Karpas-422 (cell line): ENCODE measurements at places on chromosomes 5 and 9.

DNA sequence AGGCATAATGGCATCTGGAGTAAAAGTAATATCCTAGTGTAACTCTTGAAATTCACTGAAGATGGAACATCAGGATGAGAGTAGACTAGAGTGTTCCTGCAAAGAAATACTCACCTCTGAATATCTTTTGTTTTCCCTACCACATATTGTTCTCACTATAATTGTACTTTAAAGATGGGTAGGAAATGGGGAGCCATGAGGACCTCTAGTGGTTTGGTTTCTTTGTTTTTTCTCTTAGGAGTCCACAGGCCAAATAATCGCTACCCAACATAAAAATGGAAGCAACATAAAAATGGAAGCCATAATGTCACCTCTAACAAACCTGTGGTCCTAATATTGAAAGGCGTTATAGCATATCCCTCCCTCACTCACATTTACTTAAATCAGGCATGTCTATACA, 2375.8 kb downstream of the MAT2B start:
- DNase-seq: no peak

DNA sequence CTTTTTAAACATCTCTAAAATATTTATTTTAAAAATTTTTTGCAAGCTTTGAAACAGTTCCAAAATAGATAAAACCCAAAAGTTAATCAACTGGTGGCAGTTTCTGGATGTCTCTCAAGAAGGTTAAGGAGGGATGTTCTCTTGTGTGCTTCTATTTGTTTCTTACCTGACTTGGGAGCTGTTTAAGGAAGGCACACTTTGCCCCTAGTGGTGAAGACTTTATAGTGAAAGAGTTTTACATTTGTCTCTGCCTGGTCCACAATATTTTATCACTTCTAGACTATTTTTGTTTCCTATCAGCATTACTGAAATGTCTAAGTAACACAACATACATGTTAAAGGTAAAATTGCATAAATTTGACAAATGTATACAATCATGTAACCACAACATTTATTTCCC, 552.8 kb downstream of the SEMA5A start:
- DNase-seq: no peak

DNA sequence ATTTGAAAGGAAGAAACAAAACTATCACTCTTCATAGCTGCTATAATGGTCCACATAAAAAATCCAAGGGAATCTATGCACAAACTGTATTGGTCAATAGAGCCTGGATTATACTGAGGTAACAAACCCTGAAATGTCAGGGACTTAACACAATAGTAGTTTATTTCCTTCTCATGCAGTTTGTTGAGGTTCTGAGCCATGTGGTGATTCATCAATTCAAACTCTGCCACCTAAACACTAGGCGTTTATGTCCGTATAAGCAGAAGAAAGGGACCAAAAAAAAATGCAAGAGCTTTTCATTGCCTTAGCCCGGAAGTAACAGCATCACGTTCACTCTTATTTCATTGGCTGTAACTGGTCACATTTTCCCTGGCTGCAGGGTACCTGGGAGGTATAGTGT, 464.7 kb downstream of the ZSWIM6 start:
- DNase-seq: no peak

DNA sequence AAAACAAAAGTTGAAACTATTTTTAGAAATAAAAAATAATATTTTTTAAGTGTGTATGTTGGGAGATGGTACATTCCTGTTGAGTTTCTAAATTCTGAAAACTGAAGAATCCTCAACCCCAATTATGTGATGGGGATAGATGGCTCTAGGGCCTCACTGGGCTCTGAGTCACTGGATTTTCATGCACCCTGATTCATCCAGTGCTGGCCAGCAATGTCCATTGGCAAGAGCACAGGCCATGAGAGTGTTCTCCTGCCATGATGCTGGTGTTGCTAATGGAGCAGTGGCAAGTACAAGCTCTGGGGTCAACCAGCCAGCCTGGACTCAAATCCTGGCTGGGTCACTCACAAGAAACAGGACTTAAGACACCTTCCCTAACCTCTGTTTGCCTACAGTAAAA, 23.3 kb downstream of the SMIM23 start:
- no peak for DNase-seq

- peak; percentile 51 for DNase-seq
Measured at GRCh38 chr9:121200356-121200755, 1.3 kb downstream of the RAB14 start.

DNA sequence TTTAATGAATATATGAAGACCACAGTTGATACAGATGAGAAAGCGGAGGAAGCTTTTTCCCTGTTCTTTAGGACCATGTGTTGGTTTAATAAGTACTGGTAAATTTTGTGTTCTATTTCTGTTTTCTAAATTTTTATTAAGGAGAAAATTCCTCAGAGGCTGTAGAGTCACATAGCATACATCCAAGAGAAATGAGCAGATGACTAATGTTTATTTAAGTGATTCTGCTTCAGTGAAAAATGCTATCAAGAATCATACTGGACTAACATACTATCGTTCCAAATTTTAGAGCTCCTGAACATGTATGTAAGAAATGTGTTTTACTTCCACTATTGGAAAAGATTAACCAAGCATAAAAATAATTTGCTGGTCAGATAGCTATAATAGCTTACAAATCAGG, 115.0 kb downstream of the KIAA1958 start:
- no peak for DNase-seq

GRCh38 chr5:120507197-120507596, 43.1 kb downstream of the PRR16 start:
- DNase-seq: no peak

DNA sequence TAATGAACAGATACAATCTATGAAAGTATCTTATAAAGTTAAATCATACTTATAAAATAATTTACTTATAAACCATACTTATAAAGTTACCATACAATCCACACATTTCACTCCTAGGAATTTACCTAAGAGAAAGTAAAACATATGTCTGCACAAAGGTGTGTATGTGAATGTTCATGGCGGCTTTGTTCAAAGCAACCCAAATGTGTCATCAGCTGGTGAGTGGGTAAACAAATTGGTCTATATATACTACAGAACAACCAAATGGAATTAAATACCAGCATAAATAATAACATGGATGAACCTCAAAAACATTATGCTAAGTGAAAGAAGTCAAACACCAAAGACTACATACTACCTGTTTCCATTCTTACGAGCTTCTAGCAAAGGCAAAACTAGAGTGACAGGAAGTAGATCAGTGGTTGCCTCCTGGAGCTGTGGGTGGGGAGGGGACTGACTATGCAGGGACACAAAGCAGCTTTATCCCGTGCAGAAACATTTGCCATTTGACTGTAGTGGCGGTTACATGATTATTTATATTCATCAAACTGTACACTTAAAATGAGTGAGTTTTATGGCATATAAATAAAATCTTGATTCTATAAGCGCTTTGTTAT, 10.6 kb downstream of the TRAF1 start:
- no peak for DNase-seq

DNA sequence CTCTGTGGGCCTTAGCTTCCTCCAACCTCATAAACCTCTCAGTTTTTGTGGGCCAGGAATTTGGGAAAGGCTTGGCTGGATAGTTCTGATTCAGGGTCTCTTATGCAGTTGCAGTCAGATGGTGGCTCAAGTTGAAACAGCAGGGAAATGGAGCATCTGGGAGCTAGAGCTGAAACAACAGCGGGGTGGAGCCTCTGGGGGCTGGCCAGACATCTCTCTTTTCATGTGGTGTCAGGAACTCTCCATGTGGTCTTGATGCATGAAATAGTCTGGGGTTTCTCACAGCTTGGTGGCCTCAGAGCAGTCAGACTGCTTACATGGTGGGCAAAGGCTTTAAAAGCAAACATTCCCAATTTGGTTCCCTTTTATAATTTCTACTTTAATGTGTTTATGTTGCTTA, 13.5 kb downstream of the ZNF346 start:
- DNase-seq: no peak

DNA sequence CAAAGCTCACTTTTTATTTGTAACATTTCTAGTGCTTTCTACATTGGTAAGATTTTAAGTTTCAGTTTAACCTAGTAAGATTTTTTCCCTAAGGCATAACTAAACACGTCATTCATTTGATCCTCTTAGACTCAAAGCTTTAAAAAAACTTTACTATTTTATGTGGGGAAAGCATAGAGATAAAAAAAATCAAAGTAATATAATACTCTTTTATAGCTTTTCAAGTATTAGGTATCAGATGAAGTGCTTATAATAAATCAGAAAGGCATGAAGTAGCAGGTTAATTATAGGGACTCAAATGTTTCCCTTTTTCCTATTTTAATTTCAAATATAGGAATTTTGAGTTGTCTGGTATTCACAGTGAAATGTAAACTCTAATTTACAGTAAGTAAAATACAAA, 68.0 kb upstream of the POU5F2 start:
- no peak for DNase-seq

- peak; percentile 60 for DNase-seq
Measured at GRCh38 chr9:113853333-113853732, 22.8 kb upstream of the ZNF618 start.
